Naive thymus-derived CD8-positive, alpha-beta T cell (primary cell): ENCODE measurements at places on chromosomes 12 and 14. TPM values are rescaled to one million over a fixed set of nuclear protein-coding genes. Genes with fewer than 3 reads are reported as not detected.

DNA sequence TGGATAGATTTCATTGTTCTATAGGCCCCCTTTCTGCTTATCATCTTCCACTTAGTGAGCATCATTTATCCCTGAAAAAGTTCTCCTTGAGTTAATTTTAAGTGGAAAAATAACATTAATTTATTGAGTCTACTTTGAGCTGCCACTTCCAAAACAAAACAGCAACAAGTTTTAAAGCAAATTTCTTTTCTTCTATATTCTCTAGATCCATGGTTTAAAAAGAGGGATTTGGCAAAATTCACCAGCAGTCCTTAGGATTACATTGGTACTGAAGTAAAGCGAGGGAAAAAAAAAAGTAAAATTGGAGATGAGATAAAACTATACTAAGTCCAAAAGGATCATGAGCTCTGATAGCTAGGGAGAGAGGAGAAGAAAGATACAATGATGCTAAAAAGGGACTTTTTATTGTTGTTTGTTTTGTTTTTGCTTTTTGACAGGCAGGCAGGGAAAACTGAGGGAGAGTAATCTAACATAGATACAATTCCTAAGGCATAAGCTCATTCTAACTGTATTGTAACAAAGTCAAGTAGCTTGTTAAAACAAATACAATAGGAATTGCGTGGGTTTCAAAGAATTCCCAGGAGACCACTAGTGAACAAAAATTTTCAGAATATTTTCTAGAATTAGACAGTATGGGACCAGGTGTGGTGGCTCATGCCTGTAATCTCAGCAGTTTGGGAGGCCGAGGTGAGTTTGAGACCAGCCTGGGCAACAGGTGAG lies 19.2 kb upstream of the PLEKHA5 start:
- no peaks in the 10 kb centered on the region for H3K27me3 ChIP-seq
- H3K4me1 ChIP-seq: no peaks in the 10 kb centered on the region
- no peak overlapping the region for H3K27ac ChIP-seq
- DNase-seq: no peak
- H3K4me3 ChIP-seq: no peak overlapping the region
- H3K36me3 ChIP-seq: no peaks in the 10 kb centered on the region

GRCh38 chr14:105525861-105526775 lies at the start of gene TMEM121:
TMEM121 (plus strand) TSS chr14:105526583; CDS start chr14:105528835, 2,252 bp downstream.
- H3K27me3 ChIP-seq: peaks cover 14% of the 10 kb centered on the region
- H3K4me3 ChIP-seq: peak within 1 kb of the TSS; percentile 80
- DNase-seq: peak; percentile 24
- H3K27ac ChIP-seq: no peak within 1 kb of the TSS
- peaks cover 28% of the 10 kb centered on the region for H3K4me1 ChIP-seq
- H3K36me3 ChIP-seq: no peaks in the 10 kb centered on the region

DNA sequence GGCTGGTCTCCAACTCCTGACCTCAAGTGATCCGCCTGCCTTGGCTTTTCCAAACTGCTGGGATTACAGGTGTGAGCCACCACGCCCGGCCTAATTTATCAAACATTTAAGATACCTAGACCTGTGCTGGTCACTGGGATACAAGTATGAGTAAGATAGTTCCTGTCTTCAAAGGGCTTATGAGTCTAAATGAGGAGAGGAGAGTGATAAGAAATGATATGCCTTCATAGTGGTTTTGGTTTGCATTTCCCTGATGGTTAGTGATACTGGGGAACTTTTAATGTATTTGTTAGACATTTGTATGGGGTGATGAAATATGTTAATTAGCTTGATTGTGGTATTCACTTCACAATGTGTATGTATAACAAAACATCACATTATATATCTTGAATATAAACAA lies 21.2 kb downstream of the TMED10 start:
- H3K27ac ChIP-seq: no peak overlapping the region
- H3K4me1 ChIP-seq: peaks cover 22% of the 10 kb centered on the region
- no peak for DNase-seq

DNA sequence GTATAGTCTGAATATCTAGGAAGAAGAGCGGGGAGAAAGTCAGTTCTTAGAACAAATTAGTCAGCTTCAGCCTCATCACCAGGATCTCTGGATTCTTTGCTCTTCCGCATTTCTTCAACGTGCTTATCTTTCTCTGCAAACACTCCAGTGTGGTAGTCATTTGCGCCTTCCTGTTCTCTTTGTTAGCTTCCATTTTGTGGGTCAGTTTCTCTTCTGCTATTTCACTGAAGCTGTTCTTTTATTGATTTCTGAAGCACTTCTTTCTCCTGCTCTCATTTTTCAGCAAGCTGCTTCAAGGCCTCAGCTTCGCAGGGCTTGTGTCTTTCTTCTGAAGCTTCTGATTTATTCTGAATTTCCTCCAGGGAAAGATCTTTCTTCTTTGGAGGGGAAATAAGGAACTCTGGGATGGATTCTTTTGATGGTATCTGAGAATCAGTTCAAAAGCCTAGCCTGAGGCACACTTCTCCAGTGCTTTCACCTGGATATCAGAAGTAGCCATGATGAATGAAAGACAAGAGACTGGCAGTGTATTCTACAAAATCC lies 13.5 kb downstream of the AMN1 start:
- H3K4me1 ChIP-seq: peaks cover 25% of the 10 kb centered on the region
- H3K36me3 ChIP-seq: peaks cover 24% of the 10 kb centered on the region
- DNase-seq: no peak
- peak overlapping the region; percentile 59 for H3K4me3 ChIP-seq
- H3K27me3 ChIP-seq: no peaks in the 10 kb centered on the region

FGD4 gene
- not detected for polyA plus RNA-seq
